IPS DF 6.9 (cell line): ENCODE measurements at places on chromosomes 7 and 10.

DNA sequence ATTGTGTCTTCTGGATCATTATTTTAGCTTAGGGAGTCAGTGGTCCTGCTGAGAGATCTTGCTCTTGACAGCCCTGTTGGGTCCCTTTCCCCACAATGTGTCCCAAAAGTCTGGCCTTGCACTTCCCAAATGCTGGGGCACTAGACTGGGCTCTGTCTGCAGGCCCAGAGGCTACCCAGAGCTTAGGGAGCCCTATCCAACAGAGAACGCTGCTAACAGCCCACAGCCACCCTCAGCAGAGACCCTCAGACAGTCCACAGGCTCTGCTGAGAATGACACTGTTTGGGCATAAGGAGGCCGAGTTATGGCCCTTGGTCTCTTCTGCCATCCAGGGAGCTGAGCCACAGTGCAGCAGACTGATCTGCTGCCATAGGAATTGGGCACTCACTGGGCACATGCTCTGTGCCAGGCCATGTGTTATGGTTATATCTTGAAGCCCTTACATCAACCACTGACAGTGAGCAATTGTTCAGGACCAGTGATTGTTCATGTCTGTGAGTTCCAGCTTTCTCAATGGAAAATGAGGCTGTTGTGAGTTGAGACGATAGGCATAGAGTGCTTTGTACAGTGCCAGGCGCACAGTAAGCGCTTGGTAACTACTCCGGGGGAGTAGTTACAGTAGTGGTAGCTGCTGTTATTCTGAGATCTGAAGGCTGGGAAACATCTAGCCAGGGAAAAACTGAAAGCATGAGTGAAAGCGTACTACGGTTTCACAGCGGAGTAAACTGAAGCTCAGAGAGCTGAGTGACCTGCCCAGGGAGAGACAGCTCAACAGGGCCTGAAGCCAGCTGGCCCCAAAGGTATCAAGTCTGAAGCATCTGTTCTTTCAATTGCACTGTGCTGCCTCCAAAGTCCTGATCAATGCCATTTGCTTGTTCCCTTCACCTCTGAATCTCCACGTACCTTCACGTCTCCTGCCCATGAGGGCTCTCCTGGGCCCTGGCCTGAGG lies 77.6 kb upstream of the PRLHR start:
- no peaks in the 10 kb centered on the region for H3K27me3 ChIP-seq
- H3K36me3 ChIP-seq, result no peaks in the 10 kb centered on the region
- DNase-seq, result no peak
- H3K27ac ChIP-seq, result no peak overlapping the region
- no peak overlapping the region for H3K4me3 ChIP-seq

DNA sequence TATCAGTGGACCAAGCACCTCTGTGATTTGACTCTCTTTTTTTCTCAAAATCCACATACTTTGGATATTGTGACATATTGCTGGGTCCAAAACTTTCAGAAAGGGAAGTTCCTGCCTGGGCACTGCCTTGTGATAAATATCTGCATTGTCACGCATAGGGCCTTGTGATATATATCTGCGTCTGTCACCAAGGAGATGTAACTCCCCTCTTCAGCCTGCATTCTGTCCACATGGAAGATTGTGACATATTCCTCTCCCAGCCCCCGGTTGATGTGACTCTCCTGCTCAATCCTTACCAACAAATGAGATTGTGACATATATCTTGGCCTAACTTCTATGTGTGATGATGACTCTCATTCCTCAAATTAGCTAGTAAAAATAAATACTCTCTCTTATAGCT lies 25.4 kb upstream of the ZNF107 start:
- no peak overlapping the region for H3K27ac ChIP-seq
- H3K27me3 ChIP-seq, result no peaks in the 10 kb centered on the region
- no peak for DNase-seq
- no peaks in the 10 kb centered on the region for H3K4me1 ChIP-seq
- H3K36me3 ChIP-seq, result no peaks in the 10 kb centered on the region

DNA sequence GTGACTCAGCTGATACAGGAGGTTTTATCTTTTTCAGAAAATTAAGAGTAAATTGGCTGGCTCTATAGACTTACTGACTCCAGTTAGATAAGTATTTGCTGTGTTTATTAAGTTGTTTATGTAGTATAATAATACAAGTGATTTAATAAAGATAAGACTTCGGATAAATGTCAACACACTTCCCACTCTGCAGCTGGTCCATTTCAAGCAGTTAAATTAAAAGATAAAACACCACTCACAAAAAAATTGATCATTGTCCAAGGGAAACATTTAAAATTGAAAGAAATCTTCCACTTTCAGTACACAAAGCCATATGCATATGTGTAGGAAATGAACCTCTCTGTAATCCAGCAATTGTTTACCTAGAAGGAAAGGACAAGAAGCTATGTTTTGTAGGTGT lies 106.1 kb upstream of the SP8 start:
- H3K4me1 ChIP-seq, result no peaks in the 10 kb centered on the region
- no peak overlapping the region for H3K27ac ChIP-seq
- H3K27me3 ChIP-seq, result no peaks in the 10 kb centered on the region
- DNase-seq, result no peak
- no peaks in the 10 kb centered on the region for H3K36me3 ChIP-seq

GRCh38 chr10:92291921-92292845 lies 1.2 kb downstream of the MARCHF5 start:
- no peaks in the 10 kb centered on the region for H3K27me3 ChIP-seq
- H3K36me3 ChIP-seq, result no peaks in the 10 kb centered on the region
- H3K4me3 ChIP-seq, result peak overlapping the region; percentile 90; the same call in 1 of the 2 replicates
- no peaks in the 10 kb centered on the region for H3K4me1 ChIP-seq

- no peaks in the 10 kb centered on the region for H3K36me3 ChIP-seq
- H3K27ac ChIP-seq, result no peak overlapping the region
- H3K4me3 ChIP-seq, result no peak overlapping the region
- no peaks in the 10 kb centered on the region for H3K27me3 ChIP-seq
- no peaks in the 10 kb centered on the region for H3K4me1 ChIP-seq
- peak; percentile 35 for DNase-seq
Measured at GRCh38 chr7:67377939-67378862, 381.6 kb downstream of the TYW1 start.
